ENCODE measurements at places on chromosomes 12 and 14.
A peak's percentile ranks its signal among the peaks of the same experiment; 100 is the strongest.

DNA sequence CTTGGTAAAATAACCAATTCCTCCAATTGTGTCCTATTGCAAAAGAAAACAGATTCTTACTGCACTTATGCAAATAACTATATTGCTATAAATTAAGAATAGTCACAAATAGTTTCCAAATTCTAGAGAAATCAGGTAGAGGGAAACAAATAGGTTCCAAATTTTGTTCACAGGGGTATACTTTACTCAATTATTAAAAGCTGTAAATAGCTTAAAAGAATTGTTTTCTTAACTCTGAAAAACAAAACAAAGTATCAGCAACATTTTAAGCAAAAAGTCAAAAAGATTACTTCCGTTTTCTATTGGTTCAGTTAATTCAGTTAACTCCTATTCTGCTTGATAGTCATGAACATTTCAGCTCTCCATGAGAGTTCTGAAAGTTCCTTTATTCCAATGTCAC lies 85.6 kb upstream of the PPP4R3A start:
- no peak for DNase-seq

GRCh38 chr14:60771117-60771516 lies 36.6 kb downstream of the MNAT1 start:
- no peak for DNase-seq

GRCh38 chr12:65715961-65716360 lies 108.3 kb upstream of the HMGA2 start:
- no peak for DNase-seq

DNA sequence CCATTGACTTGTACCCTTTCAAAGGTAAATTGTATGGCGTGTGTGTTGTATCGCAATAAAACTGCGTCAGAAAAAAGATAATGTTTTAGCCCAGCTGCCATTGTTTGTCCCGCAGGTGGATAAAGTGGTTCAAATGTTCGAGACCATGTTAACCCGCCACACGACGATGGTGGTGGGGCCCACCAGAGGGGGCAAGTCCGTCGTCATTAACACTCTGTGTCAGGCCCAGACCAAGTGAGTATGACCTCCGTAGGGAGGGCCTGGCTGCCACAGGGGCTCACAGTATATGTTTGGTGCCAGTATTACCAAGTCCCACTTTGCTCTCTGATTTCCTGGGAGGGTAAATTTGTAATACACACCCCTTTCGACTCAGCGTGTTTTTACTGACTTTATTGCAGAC lies 96.9 kb downstream of the DNAH10 start:
- no peak for DNase-seq

DNA sequence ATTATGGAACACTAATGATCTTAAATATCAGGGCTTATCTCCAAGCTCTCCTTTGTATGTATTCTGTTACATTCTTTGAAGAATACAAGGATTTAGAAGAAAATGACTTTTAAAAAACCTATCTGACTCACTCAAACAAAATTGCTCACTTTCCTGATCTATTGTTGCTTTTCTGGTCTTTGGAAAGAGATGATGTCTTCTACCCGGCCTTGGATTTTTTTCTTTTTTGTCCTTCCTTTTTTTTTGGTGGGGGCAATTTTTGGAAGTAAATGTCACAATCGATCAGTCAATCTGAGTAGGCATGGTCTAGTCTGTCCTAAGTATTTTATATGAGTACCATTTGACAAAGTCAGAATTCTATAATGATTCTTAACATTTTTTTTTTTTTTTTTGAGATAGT lies 10.5 kb upstream of the CALM1 start:
- no peak for DNase-seq

GRCh38 chr12:131384544-131384855 lies 326.4 kb upstream of the SFSWAP start:
- no peak for DNase-seq

- no peak for DNase-seq
Observed at GRCh38 chr12:2693244-2693860, 101.4 kb upstream of the FKBP4 start.

DNA sequence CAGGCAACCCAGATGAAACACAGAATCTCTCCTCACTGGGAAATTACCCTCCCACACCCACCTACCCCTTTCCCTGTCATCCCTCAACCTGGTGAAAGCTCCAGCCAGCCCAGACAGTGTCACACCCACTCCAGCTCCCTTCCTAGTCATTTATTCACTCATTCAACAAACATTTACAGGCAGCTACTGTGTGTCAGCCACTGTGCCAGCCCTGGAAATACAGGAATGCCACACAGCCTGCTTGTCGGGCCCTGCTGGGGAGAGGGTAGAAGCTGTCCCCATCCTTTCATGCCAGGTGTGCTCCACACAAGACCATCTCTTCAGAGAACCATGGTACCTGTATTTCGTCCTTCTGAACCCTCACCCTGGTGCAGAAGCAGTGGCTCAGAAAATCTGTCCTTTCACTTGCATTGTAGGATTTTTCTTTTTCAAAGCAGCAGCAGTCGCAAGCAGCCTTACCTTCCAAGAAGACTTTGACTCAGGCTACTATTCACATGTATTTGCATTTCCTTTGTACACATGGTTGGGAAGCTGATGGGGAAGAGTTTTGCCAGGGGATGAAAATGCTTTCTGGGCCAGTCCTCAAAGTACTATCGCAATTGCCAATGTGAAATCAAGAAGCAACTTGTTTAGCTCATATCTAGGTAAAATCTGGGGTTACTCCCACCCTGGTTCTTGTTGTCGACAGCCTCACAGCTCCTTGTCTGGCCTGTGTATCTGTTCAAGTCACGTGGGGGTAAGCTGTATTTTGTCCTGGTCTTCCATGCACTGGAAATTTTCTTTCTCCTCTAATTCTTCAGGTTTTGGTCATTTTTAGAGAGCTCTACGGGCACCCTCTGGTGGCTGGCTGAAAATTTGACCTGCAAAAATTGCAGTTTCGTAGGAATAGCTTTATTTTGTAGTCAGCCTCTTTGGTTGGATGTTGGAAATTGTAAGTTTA lies 147.4 kb upstream of the EGLN3 start:
- no peak for DNase-seq

- no peak for DNase-seq
Observed at GRCh38 chr14:60643463-60644314, 5.6 kb downstream of the SIX1 start.

- no peak for DNase-seq
Observed at GRCh38 chr12:51371295-51371953, 19.8 kb downstream of the GALNT6 start.

GRCh38 chr14:61690982-61691381 lies 4.3 kb upstream of the HIF1A start:
- no peak for DNase-seq

GRCh38 chr14:101197595-101198397 lies 294.3 kb upstream of the RTL1 start:
- DNase-seq = no peak

- no peak for DNase-seq
Observed at GRCh38 chr12:59036973-59037762, 116.9 kb upstream of the LRIG3 start.

DNA sequence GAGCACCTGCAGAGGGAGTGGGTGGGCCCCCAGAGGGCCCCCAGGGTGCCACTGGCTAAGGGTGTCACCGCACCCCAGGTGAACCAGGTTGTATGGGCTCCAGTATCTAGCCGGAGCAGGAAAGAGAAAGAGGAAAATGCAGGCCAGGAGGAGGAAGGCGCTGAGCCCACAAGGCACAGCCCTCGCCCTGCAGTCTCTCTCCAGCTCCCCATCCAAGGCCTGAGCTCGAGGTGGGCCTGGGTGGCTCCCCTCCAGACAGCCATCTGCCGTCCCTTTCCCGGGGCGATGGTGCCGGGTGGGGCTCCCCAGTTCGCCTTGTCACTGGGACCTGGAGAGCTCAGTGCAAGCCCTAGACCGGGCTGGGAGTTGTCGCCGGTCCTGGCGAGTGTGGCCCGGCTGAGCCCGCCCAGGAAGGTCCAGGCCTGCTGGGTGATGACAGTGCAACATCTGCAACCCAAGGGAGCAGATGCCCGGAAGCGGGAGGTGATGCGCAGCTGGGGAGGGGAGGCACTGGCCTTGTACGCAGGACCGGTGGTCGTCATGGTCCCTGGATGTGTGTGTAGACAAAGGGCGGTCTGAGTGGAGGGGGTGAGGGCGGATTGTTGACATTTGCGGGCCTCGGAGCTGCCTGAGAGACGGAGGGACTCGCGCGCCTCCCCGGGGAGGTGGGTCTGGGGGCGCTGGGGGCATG lies 716 bp downstream of the TMEM179 start:
- DNase-seq = no peak

- DNase-seq = no peak
Observed at GRCh38 chr12:94659346-94659930, 9.1 kb upstream of the TMCC3 start.

- no peak for DNase-seq
Observed at GRCh38 chr14:35506461-35506860, 27.5 kb upstream of the INSM2 start.

DNA sequence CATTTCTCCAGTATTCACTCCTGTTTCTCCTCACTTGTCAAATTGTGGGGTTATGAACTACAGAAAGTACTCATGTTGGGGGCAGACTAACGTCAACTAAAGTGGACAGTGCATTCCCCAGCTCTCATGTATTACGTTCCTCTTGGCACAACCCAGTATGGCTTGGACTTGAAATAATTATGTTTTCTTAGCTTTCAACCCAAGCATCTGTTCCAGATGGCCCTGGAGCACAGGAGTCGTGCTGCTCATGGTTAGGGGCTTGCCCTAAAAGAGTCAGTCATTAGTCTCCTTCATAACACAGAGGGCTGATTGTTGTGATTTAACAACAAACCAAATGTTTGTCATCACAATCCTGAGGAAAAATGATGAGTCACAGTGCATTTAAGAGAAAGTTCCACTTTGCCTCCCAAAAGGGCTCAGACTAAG lies 154.4 kb downstream of the RPAP3 start:
- DNase-seq = no peak

- DNase-seq = no peak
Observed at GRCh38 chr14:93368996-93369712, 22.2 kb downstream of the COX8C start.

- DNase-seq = no peak
Observed at GRCh38 chr14:85912141-85912540, 382.2 kb downstream of the FLRT2 start.

- DNase-seq = peak; percentile 22
Observed at GRCh38 chr12:2783936-2784600, 10.7 kb upstream of the FKBP4 start.

DNA sequence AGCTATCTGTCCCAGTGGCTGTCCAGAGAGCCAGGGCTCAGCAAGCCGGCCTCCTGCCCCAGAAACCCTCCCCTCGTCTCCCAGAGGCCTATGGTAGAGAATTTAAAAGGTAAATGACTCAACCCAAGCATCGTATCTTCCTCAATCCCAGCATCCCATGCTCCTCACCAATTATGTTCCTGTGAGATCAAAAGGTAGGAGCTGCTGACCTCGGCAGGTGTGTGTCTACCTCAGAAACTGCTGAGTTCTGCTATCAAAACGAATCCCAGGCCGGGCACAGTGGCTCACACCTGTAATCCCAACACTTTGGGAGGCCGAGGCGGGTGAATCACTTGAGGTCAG lies 49.3 kb downstream of the FOXN3 start:
- no peak for DNase-seq

- no peak for DNase-seq
Observed at GRCh38 chr12:51870504-51870903, 17.4 kb upstream of the ANKRD33 start.

DNA sequence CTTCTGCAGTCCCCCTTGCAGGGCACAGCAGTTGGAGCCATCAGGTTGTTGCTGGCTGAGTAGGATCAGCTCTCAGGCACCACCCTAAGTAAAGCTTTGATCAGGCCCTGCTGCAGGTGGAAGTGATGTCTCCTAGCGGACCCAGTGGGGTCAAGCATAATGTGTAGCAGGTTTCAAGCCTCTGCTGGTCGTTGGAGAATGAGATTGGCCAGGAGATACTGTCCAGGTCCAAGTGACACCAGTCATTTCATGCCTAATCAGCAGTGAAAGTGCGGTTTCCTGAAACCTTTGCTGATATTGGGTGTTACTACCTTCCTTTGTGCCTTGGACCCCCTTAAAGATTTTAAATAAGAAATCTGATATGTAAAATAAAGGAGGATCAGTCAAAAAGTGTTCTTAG lies 72.6 kb downstream of the SUSD6 start:
- DNase-seq = no peak

- DNase-seq = no peak
Observed at GRCh38 chr12:26402648-26403047, 207.3 kb downstream of the SSPN start.

GRCh38 chr12:122749569-122750332 lies 2.9 kb upstream of the DENR start:
- DNase-seq = no peak

GRCh38 chr12:4215229-4216186 lies 58.1 kb upstream of the CCND2 start:
- DNase-seq = no peak

DNA sequence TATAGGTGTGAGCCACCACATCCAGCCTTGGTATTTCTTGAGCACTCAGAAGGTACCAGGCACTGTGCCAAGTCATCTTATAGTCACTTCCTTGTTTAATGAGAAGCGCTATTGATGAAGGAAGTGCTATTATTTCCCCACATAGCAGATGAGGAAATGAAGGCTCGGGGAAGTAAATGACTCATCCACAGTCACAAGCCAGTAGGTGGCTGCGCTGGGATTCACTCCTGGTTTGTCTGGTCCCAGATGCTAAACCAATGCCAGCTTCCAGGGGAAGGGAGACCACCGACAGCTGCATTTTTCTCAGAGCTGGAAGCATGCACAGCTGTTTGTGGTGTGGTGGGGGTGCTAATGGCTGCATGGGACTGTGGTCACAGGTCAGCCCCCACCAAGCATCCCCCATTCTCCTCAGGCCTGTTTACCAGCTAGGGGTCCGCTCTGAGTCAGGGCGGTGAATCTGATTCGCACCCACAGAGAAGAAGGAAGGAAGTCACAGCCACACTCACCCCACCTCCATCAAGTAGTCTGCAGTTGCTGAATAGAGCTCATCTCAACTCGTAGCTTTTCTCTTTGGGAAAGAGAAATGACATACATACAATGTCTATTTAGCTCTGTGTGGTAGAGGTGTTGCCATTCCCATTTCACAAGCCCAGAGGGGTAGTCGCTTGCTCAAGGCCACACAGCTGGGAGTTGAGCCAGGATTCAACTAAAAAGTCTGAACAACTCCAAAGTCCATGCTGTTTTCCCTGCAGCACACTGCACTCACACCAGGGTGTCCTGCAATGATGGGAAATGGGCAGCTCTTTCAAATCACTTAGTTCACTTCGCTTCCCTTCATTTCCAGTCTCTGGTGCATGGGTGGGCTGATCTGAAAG lies 6.3 kb upstream of the LTBP2 start:
- DNase-seq = no peak

DNA sequence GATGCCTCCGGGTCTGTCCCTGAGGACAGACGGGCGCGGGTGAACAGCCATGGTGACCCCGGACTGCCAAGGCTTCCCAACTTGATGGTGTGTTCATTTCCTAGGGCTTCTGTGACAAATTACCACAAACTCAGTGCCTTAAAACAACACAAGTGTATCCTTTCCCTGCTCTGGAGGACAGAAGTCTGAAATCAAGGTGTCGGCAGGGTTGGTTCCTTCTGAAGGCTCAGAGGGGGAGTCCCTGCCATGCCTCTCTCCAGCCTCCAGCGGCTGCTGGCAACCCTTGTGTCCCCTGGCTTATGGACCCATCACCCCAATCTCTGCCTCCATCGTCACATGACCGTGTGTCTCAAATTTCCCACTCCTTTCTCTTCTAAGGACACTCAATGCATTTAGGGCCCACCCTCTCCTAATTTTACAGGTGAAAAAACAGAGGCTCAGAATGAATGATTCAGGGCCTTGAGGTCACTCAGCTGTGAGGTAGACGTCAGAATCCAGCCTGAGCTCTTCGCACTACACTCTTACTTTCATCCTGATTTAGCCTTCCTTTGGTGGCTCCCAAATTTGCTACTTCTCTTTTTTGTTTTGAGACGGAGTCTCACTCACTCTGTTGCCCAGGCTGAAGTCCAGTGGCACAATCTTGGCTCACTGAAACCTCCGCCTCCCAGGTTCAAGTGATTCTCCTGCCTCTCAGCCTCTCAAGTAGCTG lies 45.4 kb downstream of the VCPKMT start:
- DNase-seq = no peak

Measured in NCI-H2081 treated with DMSO at 0.1 percent for 48 hours (cell line).